ENCODE measurements at places on chromosomes 5 and 9.
A peak's percentile ranks its signal among the peaks of the same experiment; 100 is the strongest.

DNA sequence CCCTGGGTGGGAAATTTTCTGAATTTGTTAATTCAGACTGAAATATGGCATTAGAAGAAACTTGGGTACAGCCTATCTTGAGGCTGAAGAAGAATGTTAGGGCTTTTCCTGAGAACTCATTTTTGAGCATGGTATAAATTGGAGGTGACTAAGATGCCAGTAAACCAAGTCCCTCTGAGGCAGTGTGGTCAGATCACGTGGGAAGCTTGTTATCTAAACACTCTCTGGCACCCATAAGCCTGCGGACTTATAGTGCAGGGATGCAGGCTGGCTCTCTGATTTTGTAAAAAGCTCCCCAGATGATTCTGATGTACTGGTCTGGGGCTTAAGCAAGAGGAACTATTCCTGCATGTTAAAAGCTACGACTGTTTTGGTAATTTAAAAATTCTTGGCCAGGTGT lies 34.3 kb downstream of the MTMR12 start:
- DNase-seq, result no peak

- peak; percentile 81 for DNase-seq
These were observed 103.0 kb upstream of the ERCC6L2 start for GRCh38 chr9:95772320-95773052.

- peak; percentile 88 for DNase-seq
These were observed 1.1 kb upstream of the TRIM41 start for GRCh38 chr5:181221792-181222629.

GRCh38 chr5:145220481-145220880 lies 614.7 kb downstream of the PRELID2 start:
- DNase-seq, result no peak

GRCh38 chr5:2511126-2511525 lies 240.4 kb downstream of the IRX2 start:
- no peak for DNase-seq

Measured in right cardiac atrium (tissue), 5 donors.